ENCODE measurements at places on chromosomes 5 and 9. TPM values are rescaled to one million over a fixed set of nuclear protein-coding genes. Genes with fewer than 3 reads are reported as not detected.

AK8 gene
- polyA plus RNA-seq: 0.39 TPM

RUSC2 gene
- 27.2 TPM for polyA plus RNA-seq

ANXA1 gene
- polyA plus RNA-seq: 8,051 TPM

GABRG2 gene
- not detected for polyA plus RNA-seq

C9 gene
- polyA plus RNA-seq: not detected

TAF11L5 gene
- polyA plus RNA-seq: not detected

NTNG2 gene
- 0.18 TPM for polyA plus RNA-seq

FAM81B gene
- not detected for polyA plus RNA-seq

IZUMO3 gene
- not detected for polyA plus RNA-seq

PCDH12 gene
- polyA plus RNA-seq: 0.16 TPM

LCN2 gene
- 1,061 TPM for polyA plus RNA-seq

PCDHA6 gene
- not detected for polyA plus RNA-seq

SCGB3A2 gene
- polyA plus RNA-seq: not detected

TMED7 gene
- polyA plus RNA-seq: 20.6 TPM

PCDHGB3 gene
- 0.13 TPM for polyA plus RNA-seq

CCL21 gene
- 13.2 TPM for polyA plus RNA-seq

SOX30 gene
- polyA plus RNA-seq: 0.04 TPM

KCNIP1 gene
- not detected for polyA plus RNA-seq

CDH10 gene
- polyA plus RNA-seq: not detected

SPATA31A3 gene
- polyA plus RNA-seq: not detected

SCGB3A1 gene
- polyA plus RNA-seq: 6.1 TPM
